Progenitor cell of endocrine pancreas (in vitro differentiated cells): ENCODE measurements at places on chromosomes 5 and 9.
A peak's percentile ranks its signal among the peaks of the same experiment; 100 is the strongest.

DNA sequence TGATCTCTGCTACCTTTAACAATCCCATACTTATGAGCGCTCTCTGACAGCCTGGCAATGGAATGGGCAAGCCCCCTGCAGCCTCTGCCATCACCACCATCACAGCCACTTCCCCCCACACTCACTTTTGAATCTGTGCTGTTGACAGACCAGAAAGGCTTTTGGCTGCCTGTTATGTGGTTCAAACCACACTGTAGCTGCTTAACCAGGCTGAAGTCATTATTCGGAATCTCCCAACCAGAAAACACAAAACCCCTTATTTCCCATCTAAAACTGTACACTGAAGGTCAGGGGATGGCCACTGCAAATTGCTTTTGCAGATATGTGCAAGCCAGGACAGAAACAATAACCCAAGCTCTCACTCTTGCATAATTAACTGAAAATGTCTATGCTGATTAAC is 35.8 kb downstream of the PTCH1 start:
- DNase-seq, result no peak

- DNase-seq, result no peak
Observed at GRCh38 chr9:30060976-30061375, 2323.5 kb upstream of the ACO1 start.

GRCh38 chr5:141637767-141638419 is 1.1 kb downstream of the RELL2 start:
- peak; percentile 62 for DNase-seq

- no peak for DNase-seq
Observed at GRCh38 chr5:2674456-2674855, 77.0 kb downstream of the IRX2 start.

GRCh38 chr5:152083231-152083630 is 158.6 kb upstream of the GLRA1 start:
- DNase-seq, result no peak

DNA sequence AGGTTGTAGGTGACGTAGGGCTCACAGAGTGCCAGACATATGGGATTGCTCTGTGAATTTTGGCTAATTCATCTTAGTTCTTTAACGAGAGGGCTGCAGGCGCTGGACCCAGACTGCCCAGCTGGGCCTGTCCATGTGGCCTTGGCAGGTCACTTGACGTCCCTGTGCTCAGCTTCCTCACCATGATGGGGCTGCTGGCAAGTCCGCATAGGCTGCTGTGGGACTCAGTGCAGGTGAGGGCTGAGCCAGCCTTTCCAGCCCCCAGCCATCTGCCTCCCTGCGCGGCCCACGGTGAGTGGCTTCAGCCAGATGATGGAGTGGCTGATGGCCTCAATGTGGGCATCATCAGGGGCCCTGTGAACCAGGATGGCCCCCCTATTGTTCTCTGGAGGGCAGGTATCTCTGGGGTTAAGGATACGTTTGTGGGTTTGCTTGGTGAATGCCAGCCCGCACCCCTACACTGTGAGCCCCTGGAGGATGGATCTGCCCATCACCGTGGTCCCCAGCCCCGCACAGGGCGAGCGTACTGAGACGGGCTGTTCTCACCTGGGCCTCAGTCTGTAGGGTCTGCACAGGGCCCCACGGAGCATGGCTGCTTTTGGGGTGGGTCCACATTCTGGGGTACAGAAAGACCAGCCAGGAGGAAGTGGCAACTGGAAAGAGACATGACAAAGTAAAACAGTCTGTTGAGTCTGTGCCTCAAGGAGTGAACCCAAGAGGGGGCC is 3.7 kb downstream of the CARD19 start:
- no peak for DNase-seq

- DNase-seq, result no peak
Observed at GRCh38 chr9:131645078-131645776, 94.6 kb downstream of the RAPGEF1 start.

DNA sequence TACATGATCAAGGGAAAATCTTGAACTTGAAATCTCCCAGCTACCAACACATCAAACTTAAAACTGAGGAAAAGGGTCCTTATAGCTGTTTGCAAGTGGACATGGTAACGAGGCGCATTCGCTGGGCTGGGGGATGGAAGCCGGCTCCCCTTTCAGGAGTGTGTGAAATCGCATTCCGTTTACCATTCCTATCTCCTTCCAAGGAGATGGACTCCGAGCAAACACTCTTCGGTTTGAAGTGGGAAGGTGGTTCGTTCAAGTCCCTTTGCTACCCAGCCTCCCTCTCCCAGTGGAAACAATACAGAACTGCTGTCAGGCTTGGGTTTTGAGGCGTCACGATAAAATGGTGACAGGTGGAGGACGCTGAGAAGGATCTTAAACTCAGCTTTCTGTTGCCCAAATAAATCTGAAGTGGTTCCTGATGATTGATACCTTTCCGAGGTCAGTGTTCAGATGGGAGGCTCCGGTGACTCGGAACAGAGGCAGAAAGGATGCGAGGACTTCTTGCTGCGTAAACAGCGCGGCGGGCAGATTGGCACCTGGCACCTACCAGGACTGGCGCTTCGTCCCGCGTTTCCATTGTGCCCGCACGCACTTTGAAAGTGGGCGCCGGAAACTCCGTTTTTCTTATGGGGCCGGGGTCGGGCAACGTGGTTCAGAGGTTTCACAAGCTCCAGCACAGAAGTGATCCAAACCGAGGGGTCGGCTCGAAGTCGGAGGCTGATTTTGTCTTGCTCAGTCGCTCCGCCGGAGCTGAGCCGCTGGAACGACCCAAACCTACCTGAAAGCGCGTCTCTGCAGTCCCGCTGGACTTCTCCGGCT is 7.0 kb downstream of the MSX2 start:
- no peak for DNase-seq

- peak; percentile 40 for DNase-seq
Observed at GRCh38 chr9:95505717-95506427, 10.9 kb downstream of the PTCH1 start.

- no peak for DNase-seq
Observed at GRCh38 chr9:120659676-120660075, 54.6 kb downstream of the MEGF9 start.

DNA sequence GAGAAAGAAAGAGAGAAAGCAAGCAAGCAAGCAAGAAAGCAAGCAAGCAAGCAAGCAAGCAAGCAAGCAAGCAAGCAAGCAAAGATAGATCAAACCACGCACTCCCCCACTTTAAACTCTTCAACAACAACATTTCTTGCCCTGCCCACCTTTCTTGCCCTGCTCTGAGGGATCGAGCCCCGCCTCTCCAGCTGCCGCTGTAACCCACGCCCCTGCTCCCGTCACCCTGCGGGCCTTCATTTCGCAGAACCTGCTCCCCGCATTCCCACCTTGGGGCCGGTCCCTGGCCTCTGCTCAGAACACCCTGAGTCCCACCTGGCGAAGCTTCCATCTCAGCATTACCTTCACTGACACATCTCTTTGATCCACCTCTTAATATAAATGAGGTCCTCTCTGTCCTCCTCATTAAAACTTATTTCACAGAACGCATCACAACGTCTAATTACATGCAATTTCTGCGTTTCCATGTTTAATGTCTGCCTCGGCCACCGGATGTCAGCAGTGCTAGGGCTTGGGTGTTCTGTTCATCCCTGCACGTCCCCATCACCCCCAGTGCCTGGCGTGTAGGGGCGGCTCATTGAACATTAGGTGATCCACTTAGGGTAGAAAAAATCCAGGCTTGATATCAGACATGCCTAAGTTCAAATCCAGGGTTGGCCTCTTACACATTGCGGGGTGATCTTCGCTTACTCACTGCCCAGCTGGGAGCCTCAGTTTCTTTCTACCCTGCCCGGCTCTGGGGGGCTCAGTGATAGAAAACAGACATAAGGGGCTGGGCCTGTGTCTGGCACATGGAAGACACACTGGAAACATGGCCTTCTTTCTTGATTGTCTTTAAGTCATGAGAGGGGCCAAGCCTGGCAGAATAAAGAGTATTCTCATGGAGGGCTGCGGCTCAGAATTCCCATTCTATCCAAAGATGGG is 187.6 kb downstream of the DAB2IP start:
- DNase-seq, result no peak

DNA sequence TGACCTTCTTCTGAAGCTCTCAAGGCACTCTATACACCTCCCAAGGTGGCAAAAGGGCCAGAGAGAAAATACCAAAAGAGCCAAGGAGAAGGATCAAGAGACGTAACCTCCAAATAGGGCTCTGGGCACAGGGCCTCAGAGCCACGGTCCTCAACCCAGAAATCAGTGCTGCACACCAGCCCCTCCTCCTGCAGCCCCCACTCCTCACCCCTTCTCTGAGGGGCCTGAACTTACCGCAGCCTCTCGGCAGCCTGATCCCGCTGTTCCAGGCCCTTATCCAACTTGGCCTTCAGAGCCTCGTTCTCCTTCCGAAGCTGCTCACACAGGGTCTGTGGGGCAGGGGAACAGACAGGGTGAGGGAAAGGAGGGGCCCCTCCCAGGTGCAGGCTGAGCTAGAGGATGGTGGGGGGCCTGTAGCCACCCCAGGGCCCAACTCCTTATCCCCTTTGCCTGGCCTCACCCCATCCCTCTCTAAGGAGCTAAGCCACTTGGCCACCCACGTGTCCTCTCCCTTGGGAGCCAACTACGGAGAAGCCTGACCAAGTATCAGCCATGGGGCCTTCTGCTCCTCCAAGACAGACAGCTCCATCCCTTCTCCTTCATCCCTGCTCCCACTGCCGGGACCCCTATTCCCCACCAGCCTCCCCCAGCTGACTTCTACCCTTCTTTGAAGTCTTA is 28.8 kb downstream of the TNIP1 start:
- no peak for DNase-seq

- no peak for DNase-seq
Observed at GRCh38 chr9:97445119-97445701, 33.3 kb downstream of the TDRD7 start.

DNA sequence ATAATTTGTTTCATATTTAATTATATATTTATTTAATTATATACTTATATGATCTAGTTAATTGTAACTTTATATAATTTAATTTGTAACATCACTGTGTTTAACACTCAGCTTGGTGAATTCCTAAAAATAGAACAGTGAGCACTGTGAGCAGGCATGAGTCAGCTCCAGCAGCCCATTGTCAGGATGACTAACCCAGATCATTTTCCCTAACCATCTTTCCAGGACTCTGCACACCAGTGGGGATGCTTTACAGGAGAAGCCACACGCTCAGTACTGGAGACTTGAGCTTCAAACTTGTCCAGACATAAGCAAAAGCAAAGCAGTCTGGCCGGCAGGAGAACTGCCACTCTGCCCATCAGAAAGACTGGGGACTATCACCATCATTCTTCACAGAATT is 446.2 kb upstream of the TRPC7 start:
- no peak for DNase-seq

DNA sequence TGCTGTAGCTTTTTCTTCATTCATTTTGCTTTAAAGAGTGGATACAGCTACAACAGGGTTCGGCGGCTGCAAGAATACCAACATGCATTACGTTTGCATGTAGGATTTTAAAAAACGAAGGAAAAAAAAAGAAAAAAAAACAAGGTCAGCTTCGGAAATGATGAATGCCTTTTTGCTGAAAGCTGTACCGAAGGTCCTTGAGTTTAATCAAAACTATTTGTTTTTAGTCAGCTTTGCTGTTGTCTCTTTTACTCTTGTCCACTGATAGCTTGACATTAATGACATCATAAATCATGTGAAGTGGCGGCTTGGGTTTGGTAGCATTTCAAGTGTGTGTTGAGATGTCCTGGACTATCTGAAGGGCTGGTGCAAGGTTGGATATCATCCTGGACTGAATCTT is 779.1 kb downstream of the NR2F1-AS1 start:
- no peak for DNase-seq

DNA sequence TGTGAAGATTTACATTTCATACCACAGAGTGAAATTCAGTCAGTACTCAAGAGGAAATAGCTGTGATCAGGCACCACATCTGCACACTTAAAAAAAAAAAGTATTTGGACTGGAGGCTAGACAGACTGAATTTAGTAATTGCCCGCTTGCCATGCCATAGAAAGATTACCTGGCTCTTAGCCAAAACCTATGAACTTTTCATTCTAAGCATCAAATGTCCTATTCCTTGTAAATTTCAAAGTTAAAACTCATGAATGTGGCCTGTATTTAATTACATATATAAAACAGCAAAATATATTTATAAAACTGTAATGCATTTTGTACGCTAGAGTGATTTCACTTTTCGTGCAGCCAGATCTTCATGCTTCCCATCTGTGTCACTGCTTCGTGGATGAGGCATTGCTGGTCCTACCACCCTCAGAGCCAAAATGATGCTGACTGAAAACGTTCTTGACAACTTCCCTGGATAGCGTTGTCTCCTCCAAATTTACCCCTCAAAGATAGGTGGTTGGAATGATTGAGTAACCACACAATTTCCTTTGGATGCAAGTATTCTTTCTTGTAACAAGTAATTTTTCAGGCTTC is 447.9 kb upstream of the SGCD start:
- DNase-seq, result no peak

- DNase-seq, result peak; percentile 58
Observed at GRCh38 chr5:153964880-153965645, 73.6 kb downstream of the FAM114A2 start.

DNA sequence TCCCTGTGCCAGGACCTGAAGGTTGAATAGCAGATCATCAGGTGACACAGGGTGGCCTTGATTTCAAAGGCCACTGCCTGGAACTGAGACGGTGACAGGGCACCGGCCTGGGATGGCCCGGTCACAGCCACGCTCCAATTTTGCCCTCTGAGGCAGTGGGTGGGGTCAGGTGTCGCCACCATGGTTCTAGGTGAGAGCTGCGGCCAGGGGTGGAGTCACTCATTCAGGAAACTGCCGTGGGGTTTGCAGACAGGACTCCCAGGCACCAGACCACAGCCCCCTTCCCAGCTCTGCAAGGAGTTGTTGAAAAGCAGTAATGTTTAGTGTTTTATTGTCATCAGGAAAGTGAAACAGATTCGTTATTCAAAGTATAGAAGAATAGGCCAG is 17.3 kb upstream of the RNU6ATAC start:
- no peak for DNase-seq

- DNase-seq, result no peak
Observed at GRCh38 chr5:131587541-131587940, 47.5 kb downstream of the RAPGEF6 start.

DNA sequence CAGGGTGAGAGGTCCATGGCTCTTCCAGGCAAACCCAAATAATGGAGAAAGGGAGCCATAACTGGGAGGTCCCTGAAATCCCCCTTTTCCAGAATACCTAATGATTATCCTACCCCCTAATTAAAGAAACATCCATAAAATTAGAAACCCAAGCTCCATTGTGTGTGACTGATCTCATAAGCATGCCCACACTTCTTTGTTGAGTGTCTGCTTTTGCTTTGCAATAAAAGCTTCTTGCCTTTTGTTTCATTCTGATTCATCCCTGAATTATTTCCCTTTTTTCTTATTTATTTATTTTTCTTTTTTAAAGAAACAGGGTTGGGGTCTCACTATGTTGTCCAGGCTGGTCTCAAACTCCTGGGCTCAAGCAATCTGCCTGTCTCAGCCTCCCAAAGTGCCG is 33.1 kb downstream of the BTF3 start:
- no peak for DNase-seq
